Liver (tissue), 10 donors: ENCODE measurements at places on chromosomes 13 and 19. TPM values are rescaled to one million over a fixed set of nuclear protein-coding genes. Genes with fewer than 3 reads are reported as not detected.

CD177 gene
- 33.4 TPM for total RNA-seq

AMER2 gene
- not detected for total RNA-seq

DNA sequence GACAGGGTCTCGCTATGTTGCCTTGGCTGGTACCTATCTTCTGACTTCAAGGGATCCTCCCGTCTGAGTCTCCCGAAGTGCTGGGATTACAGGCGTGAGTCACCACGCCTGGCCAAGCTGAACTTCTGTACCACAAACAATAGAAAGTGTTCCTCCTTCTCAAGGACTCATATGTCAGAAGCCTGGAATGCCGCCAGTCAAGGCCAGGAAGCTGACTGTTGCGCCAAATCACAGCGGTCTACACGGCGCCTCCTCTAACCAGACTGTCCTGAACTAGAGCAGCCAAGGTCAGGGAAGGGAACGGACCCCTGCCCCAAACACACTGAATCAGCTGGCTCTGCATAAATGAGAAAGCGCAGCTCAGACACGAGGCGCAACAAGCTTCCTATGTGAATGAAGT, 14.6 kb downstream of the RAB20 start:
- no peak for DNase-seq

NLRP9 gene
- total RNA-seq: not detected
